ENCODE measurements at places on chromosomes 4 and X. TPM values are rescaled to one million over a fixed set of nuclear protein-coding genes. Genes with fewer than 3 reads are reported as not detected.

DNA sequence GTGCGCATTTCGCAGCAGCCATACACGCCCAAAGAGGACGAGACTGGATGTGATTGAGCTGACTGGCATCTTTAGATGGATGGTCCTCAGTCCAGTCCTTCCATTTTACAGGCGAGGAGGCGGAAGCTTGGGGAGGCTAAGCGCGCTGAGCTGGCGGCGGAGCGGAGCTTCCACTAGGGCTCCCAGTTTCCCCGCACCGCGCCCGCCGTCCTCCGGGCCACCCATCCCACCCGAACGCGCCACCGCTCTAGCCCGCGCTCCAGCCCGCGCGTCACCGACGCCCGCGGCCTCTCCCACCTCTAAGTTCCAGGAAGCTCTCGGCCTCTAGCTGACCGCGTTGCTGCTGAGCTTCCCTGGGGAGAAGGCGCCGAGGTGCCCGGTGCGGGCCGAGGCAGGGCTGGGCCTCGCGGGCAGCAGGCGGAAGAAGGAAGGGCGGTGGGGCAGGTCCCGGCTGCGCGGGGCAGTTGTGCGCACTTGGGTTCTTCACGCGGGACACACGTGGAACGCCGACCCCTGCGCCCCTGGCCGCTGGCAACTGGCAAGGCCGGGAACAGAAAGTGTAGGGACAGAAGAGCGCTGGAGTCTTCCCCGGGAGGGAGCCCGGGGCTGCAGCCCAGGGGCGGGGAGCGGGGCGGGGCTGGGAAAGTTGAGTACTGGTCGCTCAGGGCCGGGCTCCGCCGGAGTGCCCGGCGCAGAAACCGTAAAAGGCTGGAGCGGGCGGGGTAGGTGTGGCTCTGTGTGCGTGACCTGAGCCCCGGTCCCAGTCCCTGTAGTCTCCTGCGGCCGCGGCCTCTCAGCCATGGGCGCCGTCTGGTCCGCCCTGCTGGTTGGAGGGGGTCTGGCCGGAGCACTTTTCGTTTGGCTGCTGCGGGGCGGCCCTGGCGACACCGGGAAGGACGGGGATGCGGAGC is at the start of gene STBD1:
Gene STBD1 (plus strand): TSS at position 763 of the 911 bp plus-strand sequence. CDS start 37 bp downstream, at position 800.
- peaks cover 21% of the 10 kb centered on the region for H3K4me1 ChIP-seq
- peak within 1 kb of the TSS; percentile 51 for H3K4me3 ChIP-seq
- no peak for DNase-seq
- H3K27ac ChIP-seq, result peak within 1 kb of the TSS; percentile 28

DNA sequence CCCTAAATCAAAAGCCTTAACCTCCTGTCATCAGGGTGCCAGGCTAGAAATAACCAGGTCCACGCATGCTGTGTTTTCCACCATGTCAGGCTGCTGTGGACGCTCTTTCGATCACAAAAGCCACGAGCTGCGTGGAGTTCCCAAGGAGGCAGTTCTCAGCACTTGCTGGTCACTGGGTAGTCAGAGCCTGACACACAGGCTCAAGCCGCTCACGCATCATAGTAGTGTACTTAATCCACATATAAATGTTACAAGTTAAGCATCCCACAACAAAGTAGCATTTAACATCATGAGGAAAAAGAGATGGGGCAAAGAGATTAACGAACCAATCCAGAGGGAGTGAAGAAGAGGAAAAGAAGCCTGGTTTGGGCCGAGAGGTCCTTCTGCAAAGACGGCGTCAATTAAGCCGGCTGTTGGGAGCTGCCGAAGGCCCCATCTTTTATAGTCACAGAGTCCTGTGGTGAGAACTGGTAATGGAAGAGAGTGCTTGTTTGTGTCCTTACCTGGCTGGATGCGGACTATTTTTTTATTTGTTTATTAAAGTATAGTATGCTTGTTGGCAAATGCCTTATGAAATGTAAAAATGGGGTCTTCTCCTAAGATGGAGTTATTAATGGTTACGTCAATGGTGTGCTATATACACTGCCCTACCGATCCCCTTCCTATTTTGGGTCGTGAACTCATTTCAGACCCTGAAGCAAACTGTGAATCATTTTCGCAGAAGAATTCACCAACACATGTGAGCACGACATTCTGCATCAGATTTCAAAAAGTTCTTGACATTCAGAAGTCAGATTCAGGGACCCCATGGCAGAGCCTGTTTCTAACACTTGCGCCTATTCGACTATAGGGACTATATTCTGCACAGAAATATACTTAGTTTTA is 675 bp downstream of the PRIMPOL start:
- no peak for DNase-seq
- peak overlapping the region; percentile 69 for H3K4me3 ChIP-seq
- no peaks in the 10 kb centered on the region for H3K27me3 ChIP-seq
- H3K4me1 ChIP-seq, result peaks cover 41% of the 10 kb centered on the region

DNA sequence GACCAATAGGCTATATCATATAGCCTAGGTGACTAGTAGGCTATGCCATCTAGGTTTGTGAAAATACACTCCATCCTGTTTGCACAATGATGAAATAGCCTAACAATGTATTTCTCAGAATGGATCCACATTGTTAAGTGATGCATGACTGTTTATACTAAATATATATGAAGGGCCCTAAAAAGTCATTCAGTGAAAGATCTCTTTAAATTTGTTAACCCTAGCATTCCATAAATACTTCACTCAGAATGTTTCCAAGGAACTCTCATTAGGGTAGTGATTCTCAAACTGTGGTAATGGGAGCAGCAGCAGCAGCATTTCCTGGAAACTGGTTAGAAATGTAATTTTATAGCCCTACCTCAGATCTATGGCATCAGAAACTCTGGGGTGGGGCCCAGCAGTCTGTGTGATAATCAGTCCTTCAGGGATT is 74.9 kb downstream of the PRRG1 start:
- no peaks in the 10 kb centered on the region for H3K36me3 ChIP-seq
- no peak overlapping the region for H3K27ac ChIP-seq
- no peak for DNase-seq
- H3K4me3 ChIP-seq, result no peak overlapping the region

The GATB gene
- polyA plus RNA-seq, result 12.3 TPM

Data from CD8-positive, alpha-beta memory T cell (primary cell).